ENCODE measurements at places on chromosomes 1 and 21.

GRCh38 chr1:117267232-117267774 is 56.6 kb upstream of the VTCN1 start:
- peak; percentile 22 for ATAC-seq
- no peaks in the 10 kb centered on the region for H3K36me3 ChIP-seq
- no peak overlapping the region for H3K4me3 ChIP-seq

DNA sequence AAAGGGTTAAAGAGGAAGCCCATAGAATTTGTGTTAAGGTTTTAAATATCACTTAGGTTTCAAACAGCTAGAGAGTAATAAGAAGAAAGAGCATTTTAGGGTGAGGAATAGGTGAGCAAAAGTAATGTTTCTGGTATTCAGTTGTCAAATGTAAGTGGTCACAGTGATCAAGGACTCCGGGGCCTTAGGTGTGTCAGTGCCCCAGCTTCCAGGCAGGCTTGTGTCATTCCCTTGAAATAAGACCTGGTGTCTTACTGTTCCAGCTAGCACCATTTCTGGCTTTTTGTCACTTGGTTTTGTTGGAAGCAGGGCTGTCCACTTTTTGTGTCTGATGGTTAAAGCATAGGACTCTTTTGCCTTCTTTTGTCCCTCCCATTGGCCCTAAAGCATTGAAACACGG is 69.6 kb downstream of the DYRK1A start:
- no peaks in the 10 kb centered on the region for H3K36me3 ChIP-seq
- no peak overlapping the region for H3K4me3 ChIP-seq
- H3K27ac ChIP-seq: no peak overlapping the region
- peaks cover 6% of the 10 kb centered on the region for H3K4me1 ChIP-seq

DNA sequence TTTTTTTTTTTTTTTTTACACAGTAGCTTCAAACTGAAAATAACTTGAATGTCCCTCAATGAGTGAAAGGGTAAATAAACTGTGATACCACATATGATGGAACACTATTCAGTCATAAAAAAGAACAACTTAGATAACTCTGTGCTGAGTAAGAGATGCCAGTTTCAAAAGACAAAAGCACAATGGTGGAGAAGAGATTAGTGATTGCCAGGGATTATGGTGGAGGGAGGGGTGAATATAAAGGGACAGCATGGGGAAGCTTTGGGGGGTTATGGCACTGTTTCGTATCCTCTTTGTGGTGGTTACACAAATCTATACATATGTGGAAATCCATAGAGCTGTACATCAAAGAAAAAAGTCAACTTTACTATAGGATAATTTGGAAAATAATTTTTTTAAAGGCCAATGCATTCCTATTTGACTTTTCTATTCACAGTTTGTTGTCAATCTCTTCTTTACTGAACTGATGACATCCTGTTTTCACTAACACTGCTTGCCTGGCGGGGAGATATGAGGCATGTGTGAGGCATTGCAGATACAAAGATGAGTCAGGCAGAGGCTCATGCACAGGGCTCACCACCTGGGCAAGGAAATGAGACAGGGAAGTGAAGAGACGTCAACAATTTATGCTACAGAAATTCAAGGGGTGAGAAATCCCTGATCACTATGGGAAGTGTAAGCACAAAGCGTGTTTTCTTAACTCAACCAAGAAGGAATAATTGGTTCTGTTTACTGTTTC is 302.7 kb downstream of the DUSP10 start:
- no peak overlapping the region for H3K4me3 ChIP-seq
- no peaks in the 10 kb centered on the region for H3K27me3 ChIP-seq
- ATAC-seq: no peak
- no peaks in the 10 kb centered on the region for H3K36me3 ChIP-seq

DNA sequence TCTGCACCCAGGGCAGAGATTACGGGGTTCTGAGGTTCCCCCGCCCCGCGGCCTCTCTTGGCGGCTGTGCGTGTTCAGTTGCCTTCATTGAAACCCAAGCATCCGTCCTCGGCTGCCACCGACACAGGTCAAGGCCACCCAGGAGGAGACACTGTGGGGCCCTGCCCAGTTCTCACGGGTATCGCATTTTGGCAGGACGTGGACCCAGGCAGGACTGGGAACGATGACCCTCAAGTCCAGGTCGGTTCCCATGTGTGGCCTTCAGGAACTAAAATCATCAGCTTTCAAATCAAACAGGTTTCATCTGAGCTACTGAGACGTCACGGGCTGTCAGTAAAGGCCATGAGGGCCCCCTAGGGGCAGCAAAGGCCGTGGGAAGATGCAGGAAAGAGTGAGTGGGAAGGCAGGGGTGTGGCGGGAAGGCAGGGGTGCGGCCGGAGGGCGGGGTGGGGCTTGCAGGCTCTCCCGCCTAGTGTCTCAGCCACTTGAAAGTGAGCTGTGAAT is 7.0 kb upstream of the C1orf174 start:
- H3K36me3 ChIP-seq: no peaks in the 10 kb centered on the region
- H3K4me3 ChIP-seq: no peak overlapping the region
- no peak for ATAC-seq
- peaks cover 12% of the 10 kb centered on the region for H3K4me1 ChIP-seq

- ATAC-seq: no peak
- peaks cover 9% of the 10 kb centered on the region for H3K4me1 ChIP-seq
- no peaks in the 10 kb centered on the region for H3K36me3 ChIP-seq
- peaks cover 52% of the 10 kb centered on the region for H3K27me3 ChIP-seq
- H3K4me3 ChIP-seq: no peak overlapping the region
Measured at GRCh38 chr1:4511374-4511773, 143.0 kb upstream of the AJAP1 start.

DNA sequence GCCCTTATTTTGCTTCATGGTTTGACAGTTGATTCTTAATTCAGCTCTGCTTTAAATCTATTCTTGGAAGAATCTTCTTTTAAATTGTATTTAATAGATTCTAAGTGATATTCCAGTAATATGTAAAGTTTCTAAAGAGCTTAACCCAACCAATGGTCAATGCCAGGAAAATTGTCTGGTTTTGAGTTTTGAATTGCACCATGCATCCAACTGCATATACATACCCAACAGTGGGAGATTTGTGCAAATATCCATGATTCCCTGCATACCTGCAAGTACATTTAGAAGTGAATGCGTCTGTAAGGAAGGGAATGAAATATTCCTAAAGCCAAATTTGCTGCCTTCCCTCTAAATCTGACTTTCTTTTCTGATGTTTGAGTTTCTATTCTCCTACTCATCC is 35.8 kb upstream of the C1orf105 start:
- no peaks in the 10 kb centered on the region for H3K27me3 ChIP-seq
- H3K4me3 ChIP-seq: no peak overlapping the region
- no peaks in the 10 kb centered on the region for H3K4me1 ChIP-seq
- no peak overlapping the region for H3K27ac ChIP-seq
- ATAC-seq: no peak

DNA sequence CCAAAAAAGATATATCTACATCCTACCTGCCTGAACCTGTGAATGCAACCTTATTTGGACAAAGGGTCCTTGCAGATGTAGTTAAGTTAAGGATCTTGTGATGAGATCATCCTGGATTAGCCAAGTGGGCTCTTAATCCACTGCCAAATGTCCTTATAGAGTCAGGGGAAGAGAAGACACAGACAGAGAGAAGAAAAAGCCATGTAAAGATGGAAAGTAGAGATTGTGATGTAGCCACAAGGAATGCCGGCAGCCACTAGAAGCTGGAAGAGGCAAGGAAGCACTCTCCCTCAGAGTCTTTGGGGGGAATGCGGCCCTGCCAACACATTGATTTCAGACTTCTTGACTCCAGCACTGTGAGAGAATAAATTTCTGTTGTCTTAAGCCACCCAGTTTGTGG is 16.2 kb downstream of the HSD11B1 start:
- H3K4me3 ChIP-seq: no peak overlapping the region
- no peak for ATAC-seq
- no peaks in the 10 kb centered on the region for H3K36me3 ChIP-seq
- H3K27ac ChIP-seq: no peak overlapping the region
- H3K27me3 ChIP-seq: no peaks in the 10 kb centered on the region

DNA sequence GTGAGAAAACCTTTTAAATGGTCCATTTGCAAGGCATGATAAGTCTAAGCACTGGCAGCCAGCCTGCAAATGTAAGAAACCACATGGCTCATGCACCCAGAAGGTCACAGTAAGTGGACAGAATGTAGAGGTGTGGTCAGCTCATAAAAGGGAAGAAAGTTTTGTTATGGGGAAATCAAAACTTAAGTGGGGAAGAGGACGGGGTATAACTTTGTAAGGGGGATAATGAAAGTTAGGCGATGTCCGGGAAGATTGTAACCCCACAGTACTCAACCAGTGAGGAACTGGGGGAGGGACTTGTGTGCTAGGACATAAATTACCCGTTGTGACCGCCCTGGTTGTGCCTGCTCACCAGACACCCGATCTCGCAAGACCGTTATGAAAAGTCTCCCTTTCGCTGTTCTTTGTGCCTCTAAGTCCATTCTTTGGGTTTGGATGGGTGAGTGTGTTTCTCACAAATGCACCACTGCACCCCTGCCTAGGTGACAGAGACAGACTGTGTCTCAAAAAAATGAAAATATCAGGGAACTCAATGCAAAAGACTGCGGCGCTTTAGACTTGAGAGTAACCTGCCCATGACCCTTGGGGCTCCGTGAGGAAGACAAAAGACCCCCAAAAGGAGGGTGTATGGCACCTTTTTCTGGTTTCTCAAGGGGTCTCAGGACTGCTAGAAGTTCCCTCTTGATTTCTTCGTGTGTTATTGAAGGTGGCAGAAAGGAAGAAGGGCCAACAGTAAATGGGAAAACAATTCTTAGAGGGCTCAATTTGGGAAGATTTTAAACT is 28.6 kb upstream of the ZNF496 start:
- peaks cover 9% of the 10 kb centered on the region for H3K4me1 ChIP-seq
- peak; percentile 36 for ATAC-seq
- H3K36me3 ChIP-seq: no peaks in the 10 kb centered on the region
- peak overlapping the region; percentile 22 for H3K27ac ChIP-seq

DNA sequence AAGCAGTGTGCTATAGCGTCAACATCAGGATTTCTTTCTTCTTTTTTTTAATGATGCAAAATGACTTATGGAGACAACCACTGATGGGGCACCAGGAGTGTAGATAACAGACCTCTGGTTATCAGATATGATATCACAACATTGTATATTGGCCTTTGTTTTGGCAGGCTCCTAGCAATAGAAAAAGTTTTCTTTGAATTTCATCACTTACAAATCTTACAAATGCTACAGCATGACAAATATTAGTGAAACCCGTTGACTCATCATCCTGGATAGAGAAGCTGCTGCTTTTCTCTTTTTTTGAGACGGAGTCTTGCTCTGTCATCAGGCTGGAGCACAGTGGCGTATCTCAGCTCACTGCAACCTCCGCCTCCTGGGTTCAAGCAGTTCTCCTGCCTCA is 92.9 kb downstream of the LTN1 start:
- H3K36me3 ChIP-seq: no peaks in the 10 kb centered on the region
- no peaks in the 10 kb centered on the region for H3K27me3 ChIP-seq
- no peak overlapping the region for H3K27ac ChIP-seq
- ATAC-seq: peak; percentile 79
- H3K4me1 ChIP-seq: peaks cover 3% of the 10 kb centered on the region
- H3K4me3 ChIP-seq: no peak overlapping the region

DNA sequence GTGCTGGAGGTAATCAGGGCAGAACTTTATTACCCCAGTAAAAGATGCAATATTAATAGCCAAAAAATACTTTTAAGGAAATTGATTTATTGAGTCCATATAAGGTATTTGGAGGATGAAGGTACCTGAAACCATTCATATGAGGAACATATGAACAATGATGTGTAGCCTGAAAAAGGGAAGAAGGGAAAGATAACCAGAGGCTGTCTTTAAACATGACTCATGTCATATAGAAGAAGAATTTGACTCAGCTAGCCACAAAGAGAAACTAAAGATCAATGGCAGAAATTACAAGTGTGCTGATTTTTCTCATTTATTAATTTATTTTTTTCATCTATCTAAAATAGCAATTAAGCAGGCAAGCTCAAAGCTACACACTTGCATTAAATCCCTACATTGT is 136.2 kb upstream of the DUSP10 start:
- no peaks in the 10 kb centered on the region for H3K36me3 ChIP-seq
- no peak overlapping the region for H3K4me3 ChIP-seq
- no peaks in the 10 kb centered on the region for H3K4me1 ChIP-seq
- H3K27me3 ChIP-seq: no peaks in the 10 kb centered on the region
- ATAC-seq: no peak

- no peaks in the 10 kb centered on the region for H3K27me3 ChIP-seq
- no peaks in the 10 kb centered on the region for H3K4me1 ChIP-seq
- no peak for ATAC-seq
- H3K36me3 ChIP-seq: no peaks in the 10 kb centered on the region
- no peak overlapping the region for H3K27ac ChIP-seq
- H3K4me3 ChIP-seq: no peak overlapping the region
Measured at GRCh38 chr21:41210426-41211059, 42.6 kb downstream of the BACE2 start.

GRCh38 chr1:217403026-217403720 is 227.7 kb downstream of the GPATCH2 start:
- H3K4me1 ChIP-seq: peaks cover 2% of the 10 kb centered on the region
- H3K27me3 ChIP-seq: no peaks in the 10 kb centered on the region
- ATAC-seq: no peak
- no peaks in the 10 kb centered on the region for H3K36me3 ChIP-seq
- no peak overlapping the region for H3K4me3 ChIP-seq
- H3K27ac ChIP-seq: no peak overlapping the region

DNA sequence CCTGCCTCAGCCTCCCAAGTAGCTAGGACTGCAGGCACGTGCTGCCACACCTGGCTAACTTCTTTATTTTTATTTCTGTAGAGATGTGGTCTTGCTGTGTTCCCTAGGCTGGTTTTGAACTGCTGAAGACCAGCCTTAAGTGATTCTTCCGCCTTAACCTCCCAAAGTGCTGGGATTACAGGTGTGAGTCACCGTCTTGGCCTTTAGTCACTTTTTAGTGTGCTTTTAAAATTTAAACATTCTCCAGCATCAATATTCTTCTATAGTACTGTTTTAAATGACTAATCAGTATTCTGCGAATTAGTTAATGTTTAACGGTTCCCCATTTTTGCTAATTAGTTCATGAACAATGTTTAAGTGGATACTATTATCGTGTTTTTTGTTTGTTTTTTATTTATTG is 60.6 kb downstream of the DYRK1A start:
- ATAC-seq: no peak
- H3K4me1 ChIP-seq: peaks cover 54% of the 10 kb centered on the region
- H3K36me3 ChIP-seq: peaks cover 5% of the 10 kb centered on the region
- H3K27me3 ChIP-seq: no peaks in the 10 kb centered on the region

DNA sequence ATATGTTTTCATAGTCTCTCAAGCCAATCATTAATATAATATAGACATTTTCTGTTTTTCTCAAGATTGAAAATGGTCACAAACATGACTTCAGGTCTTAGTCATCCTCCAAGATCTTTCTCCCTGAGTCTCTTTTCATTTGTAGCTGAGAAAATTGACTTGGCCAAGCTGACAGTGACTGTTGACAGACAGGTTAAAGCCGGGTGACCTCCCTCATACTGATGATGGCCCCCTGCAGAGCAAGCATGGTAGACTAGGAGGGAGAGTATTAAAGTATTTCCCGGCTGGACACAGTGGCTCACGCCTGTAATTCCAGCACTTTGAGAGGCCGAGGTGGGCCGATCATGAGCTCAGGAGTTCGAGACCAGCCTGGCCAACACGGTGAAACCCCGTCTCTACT is 6.8 kb upstream of the KIAA1614 start:
- no peak for ATAC-seq
- no peaks in the 10 kb centered on the region for H3K4me1 ChIP-seq
- no peaks in the 10 kb centered on the region for H3K36me3 ChIP-seq
- H3K27me3 ChIP-seq: no peaks in the 10 kb centered on the region
- H3K27ac ChIP-seq: no peak overlapping the region
- no peak overlapping the region for H3K4me3 ChIP-seq

Data from gastroesophageal sphincter (tissue), 4 donors.